ENCODE measurements at places on chromosomes 16 and 17. TPM values are rescaled to one million over a fixed set of nuclear protein-coding genes. Genes with fewer than 3 reads are reported as not detected.

Gene PIEZO1
- total RNA-seq: 460 TPM

DNA sequence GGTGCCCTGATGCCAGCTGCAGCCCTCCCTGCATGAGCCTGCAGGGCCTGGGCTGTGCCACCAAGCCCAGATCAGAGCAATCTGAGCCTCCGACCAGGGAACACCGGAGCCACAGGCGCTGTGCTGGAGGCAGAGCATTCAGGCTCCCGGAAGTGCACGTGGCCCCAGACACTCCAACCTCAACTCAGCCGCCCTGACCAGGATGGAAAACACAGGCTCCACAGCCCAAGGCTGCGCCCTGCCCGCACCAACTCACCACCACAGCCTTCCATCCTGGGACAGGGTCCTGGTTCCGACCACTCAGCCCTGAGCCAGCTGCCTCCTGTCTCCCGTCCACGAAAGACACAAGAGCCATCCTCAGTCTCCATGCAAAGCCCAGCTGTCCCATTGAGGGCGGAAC is 18.5 kb downstream of the LMF1 start:
- DNase-seq: no peak

DNA sequence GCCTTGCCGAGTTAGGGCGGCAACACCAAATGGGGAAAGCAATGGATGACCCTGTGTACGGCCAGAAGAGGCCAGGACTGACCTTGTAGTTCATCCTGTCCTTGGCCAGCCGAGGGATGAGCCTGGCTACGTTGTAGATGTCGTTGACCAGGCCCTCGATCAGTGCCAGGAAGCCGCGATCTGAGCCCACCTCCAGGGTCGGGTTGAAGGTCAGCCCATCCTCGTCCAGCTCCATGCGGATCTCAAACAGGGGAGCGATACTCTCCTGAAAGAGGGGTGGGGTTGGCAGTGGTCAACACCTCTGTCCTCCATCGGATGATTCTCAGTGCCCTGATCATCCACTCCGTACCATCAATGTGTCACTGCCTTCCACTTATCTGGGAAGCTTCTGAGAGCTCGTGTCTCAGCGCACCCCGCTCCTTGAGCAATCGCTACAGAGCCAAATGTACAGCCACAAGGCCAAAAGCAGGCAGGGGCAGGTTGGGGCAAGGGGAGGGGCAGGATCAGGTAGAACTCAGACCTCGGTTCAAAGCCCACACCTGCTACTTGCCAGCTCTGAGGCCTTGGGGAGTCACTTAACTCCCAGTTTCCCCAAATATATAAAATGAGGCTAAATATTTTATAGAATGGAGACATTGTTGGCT is 39.9 kb downstream of the DNAH17 start:
- no peak for DNase-seq

DNA sequence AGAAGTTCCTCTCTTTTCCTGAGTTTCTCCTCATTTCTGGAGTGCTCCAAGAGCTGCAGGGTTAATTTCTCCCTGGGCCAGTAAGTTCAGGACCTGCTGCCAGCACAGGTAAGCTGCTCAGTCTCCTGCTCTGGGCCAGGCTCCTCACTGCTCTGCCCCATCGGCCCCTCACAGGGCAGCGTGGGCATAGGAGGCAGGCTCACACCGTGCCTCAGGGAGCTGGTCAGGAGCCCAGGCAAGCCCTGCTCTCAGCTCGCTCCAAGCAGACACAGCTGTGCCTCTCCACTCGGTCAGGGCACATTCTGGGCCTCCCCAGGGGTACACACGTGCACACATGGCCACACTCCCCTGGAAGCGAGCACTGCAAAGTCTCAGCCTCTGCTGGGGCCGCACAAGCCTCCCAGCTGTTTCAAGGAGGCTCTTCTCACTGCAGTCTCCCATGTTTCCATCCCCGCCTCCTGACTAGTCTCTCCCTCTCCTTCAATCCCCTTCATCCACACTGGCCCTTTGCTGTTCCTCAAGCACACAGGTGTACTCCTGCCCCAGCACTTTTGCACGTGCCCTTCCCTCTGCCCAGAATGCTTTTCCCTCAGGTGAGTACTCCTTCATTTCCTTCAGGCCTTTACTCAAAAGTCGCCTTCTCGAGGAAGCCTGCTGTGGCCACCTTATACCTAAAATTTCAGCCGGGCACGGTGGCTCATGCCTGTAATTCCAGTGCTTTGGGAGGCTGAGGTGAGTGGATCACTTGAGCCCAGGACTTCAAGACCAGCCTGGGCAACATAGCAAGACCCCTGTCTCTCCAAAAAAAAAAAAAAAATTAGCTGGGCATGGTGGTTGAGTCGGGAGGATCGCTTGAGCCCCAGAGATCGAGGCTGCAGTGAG is 53.2 kb downstream of the AKAP1 start:
- no peak for DNase-seq

Data from lung microvascular endothelial cell (primary cell).